ENCODE measurements at places on chromosomes 1 and 21.

DNA sequence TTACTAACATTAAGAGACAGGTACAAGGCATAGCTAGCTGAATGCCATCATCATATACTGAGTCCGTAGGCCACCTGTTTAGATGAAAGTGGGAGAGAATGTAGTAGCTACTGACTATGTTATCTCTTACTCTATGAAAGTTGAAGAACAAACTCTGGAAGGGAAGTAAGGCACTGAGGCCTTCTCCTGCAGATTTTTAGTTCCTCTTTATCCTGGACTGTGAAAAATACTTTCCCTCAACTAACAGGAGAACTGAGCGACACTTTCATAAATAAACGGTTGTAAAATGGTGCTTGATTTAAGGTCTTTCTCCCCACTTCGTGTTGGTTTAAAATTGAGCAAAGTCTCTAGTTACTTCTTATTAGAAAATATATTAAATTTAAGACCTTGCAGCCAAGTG, 101.9 kb downstream of the FNBP1L start:
- no peak for DNase-seq

- no peak for DNase-seq
These were observed 42.8 kb downstream of the DPH5 start for GRCh38 chr1:100982793-100983192.

DNA sequence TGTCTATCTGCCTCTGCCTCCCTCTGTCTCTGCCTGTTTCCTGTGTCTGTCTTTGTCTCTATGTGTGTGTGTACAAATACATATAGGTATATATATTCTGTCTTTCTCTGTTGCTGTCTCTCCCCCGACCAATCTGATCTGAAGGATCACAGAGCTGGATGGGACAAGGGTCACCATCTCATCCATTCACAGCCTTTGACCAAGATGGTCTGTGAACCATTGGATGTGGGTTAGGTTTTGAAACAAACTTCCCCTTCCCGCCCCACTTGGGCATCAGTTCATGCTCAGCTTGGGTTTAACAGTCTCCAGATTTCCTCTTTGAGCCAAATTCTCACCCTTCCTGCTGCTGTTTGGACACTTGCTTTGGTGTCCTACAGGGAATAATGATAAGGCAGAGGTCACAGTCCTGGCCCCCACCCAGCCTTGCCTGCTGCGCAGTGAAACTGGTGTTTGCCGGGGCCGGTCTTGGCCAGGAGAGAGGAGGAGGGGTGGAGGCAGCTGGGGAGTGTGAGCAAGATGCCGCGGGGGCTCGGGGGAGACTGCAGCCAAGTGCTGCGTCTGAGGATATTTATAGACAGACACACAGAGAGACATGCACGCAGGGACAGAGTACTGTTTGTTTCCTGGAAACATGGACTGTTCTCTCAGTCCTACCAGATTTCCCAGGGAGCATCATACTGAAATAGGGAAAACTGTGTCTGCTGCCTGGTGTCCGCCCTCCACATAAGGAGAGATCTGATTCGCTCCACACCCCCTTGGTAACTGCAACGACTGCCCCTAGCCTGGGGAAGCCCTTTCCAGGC, 27.0 kb upstream of the BTG2 start:
- DNase-seq, result peak; percentile 90

DNA sequence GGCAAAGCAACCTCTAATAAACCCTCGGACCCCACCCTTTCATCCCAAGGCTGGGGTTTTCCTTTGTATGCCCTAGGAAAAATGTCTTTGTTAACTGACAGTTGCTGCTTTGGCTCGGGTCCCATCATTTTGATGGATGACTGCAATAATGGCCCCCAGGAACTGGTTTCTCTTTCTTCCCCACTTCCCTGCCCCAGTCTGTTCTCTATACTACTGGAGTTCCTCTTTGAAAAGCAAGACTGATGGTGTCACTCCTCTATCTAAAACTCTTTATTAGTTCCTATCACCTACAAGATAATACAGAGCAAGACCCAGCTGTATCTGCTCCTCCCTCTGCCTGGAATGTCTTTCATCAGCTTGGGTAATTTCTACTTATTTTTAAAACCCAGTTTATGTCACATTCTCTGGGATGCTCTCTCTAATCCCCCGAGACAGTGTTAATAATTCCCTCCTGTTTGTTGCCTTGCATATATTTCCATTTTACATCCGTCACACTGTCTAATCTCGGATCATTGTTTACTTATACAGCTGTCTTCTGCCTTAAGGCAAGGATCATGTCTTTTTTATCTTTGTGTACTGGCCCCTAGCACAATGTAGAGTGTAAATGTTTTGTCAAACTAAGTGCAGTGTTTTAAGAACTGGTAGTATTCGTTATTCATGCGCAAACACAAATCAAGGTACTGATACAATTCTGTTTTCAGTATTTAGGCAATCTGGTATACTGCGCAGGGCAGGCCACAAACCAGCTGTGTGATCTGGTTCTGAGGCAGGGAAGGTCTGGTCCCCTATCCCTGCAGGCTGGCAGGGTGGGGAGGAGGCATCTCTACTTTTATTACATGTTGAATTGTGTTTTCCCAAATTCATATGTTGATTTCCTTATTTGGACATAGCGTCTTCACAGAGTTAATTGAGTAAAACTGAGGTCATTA, 16.1 kb downstream of the SLAMF1 start:
- DNase-seq, result no peak

GRCh38 chr1:153389973-153390879, 647 bp downstream of the S100A8 start:
- DNase-seq, result no peak

DNA sequence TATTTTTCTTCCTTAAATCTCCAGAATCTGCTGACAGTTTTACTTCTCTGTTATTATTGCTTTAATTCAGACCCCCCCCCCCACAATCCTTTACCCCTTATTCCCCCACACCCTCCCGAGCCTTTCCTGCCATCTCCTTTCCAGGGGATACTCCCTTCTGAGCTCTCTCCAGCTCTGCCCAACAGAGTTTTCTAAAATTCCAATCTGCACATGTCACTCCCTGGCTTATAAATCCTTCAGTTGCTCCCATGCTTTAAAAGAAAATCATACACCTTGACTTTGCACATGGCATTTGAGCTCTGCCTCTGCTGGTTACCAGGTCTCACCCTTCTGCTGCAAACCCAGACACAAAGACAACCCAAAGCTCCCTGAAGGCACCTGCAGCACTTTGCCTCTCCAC, 11.7 kb upstream of the EPS8L3 start:
- DNase-seq, result no peak

DNA sequence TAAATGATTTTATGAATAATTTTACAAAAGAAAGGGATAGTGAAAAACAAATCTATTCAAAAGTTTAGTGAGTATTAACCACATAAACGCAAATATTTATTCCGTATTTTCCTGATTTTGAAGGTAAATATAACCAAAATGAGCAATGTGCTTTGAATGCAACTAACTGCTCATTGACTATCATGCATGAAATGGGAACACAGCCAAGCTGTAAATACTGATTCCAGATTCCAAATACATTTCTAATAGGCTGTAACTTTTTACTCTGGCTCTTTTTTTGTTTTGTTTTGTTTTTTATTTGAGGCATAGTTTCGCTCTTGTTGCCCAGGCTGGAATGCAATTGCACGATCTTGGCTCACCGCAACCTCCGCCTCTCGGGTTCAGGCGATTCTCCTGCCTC, 41.8 kb downstream of the SELENOF start:
- DNase-seq, result no peak

DNA sequence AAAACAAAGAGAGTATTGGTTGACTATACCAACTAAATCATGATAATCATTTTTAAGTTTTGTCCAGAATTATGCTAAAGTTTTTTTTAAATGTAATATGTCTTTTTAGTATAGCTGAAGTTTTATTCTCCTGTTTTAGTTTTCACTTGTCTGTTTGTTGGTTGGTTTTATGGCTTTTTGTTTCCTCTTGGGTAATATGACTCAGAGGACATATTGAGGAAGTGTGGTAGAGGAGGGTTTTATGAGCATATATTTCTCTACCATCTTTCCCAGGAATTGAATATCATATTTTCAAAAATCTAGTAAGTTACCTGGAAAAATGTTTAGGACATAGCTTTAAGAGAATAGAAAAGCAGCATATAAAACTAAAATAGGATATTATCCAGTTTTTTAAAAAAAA, 68.6 kb upstream of the MCOLN3 start:
- DNase-seq, result no peak

DNA sequence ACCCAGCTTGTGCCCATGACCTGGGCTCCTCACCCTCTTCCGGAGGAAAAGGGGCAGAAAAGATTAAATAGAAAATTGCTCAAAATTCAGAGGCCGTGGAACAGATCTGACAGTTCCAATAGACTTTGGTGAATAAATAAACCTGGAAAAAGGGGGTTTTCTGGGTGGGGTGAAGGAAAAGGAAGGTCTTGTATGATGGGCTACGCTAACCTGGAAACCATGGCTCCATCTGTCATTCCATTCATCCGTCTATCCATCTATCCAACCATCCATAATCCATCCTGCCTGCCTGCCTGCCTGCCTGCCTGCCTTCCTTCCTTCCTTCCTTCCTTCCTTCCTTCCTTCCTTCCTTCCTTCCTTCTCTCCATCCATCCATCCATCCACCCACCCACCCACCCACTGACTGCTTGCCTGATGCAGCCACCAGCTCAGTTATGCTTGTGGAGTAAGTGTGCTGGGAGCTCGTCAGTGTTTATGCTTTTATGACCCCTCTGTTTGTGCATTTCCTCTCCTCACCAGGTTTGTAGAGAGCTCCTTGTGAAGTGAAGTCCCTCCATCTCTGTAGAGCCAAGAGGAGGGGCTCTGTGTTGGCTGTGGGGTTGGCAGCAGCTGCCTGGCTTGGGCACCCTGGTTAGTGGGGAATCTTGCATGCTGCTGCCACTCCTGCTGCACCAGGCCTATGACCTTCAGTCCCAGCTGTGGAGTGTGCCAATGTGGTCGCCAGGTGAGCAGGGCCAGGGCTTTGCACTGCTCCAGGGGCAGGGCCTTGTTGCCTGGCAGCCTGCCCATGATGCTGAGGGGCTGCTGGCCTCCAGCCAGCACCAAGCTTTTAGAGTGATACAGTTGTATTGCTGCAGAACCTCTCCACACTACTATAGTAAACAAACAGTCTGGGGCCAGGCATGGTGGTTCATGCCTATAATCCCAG, 16.0 kb upstream of the POU3F1 start:
- DNase-seq, result no peak

GRCh38 chr1:50279622-50280330, 143.5 kb downstream of the DMRTA2 start:
- DNase-seq, result no peak

GRCh38 chr1:6960291-6960811, 175.1 kb downstream of the CAMTA1 start:
- no peak for DNase-seq

GRCh38 chr1:212737559-212737958, 37.9 kb upstream of the BATF3 start:
- DNase-seq, result no peak

- DNase-seq, result no peak
These were observed 36.6 kb upstream of the TMEM52 start for GRCh38 chr1:1955621-1956094.

- no peak for DNase-seq
These were observed 25.6 kb upstream of the CDC42BPA start for GRCh38 chr1:227343727-227344551.
